ENCODE measurements at places on chromosomes 2 and 18. TPM values are rescaled to one million over a fixed set of nuclear protein-coding genes. Genes with fewer than 3 reads are reported as not detected.

HOXD4 gene
- not detected for total RNA-seq

BMP10 gene
- not detected for total RNA-seq

SERPINB13 gene
- total RNA-seq: not detected

HRH4 gene
- not detected for total RNA-seq

GAD1 gene
- total RNA-seq: 58.2 TPM

CCDC88A gene
- 388 TPM for total RNA-seq

FKBP1B gene
- total RNA-seq: 60.0 TPM

COLEC11 gene
- total RNA-seq: 0.78 TPM

DNA sequence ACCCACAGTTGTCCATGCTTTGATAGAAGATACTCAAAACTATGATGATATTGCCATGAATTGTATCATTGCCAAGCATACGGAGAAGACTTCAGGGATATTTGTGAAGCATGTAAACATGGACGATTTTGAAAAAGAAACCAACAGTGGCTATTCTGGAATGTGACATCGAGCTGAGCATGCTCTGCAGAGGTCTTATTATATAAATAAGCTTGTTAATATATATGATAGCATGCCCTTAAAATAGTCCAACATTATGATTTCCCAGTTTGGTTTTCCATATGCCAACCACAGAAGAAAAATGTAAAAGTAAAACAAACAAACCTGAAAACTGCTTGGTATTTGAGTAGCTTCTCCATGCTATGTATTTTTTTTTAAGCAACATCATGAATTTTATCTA lies 159.1 kb downstream of the LNPK start:
- DNase-seq: no peak

GRCh38 chr2:241987726-241988125 lies 118.2 kb downstream of the RTP5 start:
- no peak for DNase-seq

- DNase-seq: no peak
Observed at GRCh38 chr2:12720754-12721378, 4.1 kb downstream of the TRIB2 start.

DNA sequence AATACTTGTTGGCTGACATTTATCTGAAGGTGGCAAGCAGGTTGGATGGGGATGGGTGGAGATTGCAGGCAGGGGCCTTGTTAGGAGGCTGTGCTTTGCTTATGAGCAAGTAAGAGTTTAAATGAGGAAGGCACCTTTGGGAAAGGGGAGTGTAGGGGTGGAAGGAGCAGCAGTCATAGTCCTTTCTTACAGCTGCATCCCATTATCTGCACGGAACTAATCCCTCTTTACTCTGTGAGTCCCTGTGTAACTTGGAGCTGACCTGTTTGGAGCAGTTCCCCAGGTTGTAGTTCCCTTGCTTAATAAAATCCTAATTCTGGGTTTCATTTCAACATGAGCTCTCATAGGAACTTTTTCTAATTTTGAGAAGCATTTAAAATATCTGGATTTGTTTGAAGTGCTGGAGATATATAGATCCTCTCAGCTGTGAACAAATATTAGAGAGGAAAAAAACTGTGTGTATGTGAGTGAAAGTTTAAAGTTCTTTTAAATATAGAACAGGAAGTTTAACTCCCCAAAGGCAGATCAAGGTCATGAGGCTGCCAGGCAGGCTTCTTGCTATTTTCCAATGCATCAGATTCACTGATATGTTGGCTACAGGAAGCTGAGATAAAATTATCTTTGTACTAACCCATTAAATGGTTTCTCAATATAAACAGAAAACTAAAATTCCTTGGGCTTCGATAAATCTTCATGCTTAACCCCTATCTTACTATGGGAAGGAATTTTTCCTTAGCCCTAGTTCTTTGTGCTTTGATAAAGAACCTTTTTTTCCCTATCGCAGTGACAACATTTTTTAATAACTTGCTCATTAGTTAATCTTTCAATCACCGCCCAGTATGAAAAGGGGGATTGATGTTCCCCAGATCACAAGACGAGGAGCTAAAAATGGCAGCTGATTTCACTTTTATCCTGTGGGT lies 104.6 kb upstream of the EML6 start:
- no peak for DNase-seq

DNA sequence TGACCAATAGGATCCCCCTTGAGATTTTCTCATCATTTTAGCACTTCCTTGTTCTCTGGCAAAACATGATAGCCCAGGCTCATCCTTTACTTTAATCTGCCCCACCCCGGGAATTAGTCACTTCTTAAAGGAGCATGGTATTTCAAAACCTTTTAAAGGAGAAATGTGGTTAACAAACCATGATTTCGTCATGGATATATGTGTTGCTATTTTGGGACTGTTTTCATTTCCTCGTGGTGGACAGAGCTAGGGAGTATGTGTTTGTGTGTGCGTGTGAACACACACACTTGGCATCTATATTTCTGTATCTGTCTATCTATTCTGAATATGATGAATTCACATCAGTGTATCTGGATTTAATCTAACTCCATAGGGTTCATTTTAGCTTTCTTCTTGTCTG lies 128.1 kb downstream of the BIRC6 start:
- DNase-seq: no peak

DNA sequence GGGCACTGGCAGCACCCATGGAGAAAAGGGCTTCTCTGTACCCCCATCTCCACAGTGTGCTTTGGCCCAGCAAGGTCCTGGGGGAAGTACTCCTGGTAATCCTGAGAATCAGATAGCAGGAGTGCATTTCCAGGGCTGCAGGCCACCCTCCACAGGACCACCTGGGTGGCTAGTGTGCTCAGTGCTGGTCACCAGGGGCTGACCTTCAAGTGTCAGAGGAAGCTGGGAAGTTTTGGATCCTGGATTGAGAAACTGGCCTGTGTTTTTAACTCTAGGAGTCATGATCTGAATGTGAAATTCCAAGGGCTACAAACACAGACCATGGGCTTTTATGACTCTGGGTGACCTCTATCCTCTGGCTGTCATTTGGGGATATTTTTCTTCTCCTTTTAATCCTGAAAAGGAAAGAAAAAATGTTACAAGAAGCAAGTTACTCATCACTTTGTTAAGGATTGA lies 9.3 kb downstream of the RHOB start:
- no peak for DNase-seq

DNA sequence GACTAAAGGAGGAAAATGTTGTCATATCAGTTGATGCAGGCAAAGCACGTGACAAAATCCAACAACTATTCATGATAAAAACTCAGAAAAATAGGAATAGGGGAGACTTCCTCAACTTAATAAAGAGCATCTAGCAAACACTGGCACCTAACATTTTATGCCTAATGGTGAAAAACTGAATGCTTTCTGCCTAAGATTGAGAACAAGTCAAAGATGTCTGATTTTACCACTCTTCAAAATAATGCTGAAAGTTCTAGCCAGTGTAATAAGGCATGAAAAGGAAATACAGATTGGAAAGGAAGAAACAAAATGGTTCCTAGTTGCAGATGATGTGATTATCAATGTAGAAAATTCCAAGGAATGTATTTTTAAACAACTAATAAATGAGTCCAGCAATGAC lies 58.4 kb downstream of the SMAD4 start:
- DNase-seq: no peak

GRCh38 chr2:109214651-109215371 lies 85.8 kb downstream of the SH3RF3 start:
- no peak for DNase-seq

- no peak for DNase-seq
Observed at GRCh38 chr2:120473522-120474271, 127.8 kb downstream of the INHBB start.

GRCh38 chr2:122206101-122206500 lies 450.6 kb downstream of the TSN start:
- no peak for DNase-seq

DNA sequence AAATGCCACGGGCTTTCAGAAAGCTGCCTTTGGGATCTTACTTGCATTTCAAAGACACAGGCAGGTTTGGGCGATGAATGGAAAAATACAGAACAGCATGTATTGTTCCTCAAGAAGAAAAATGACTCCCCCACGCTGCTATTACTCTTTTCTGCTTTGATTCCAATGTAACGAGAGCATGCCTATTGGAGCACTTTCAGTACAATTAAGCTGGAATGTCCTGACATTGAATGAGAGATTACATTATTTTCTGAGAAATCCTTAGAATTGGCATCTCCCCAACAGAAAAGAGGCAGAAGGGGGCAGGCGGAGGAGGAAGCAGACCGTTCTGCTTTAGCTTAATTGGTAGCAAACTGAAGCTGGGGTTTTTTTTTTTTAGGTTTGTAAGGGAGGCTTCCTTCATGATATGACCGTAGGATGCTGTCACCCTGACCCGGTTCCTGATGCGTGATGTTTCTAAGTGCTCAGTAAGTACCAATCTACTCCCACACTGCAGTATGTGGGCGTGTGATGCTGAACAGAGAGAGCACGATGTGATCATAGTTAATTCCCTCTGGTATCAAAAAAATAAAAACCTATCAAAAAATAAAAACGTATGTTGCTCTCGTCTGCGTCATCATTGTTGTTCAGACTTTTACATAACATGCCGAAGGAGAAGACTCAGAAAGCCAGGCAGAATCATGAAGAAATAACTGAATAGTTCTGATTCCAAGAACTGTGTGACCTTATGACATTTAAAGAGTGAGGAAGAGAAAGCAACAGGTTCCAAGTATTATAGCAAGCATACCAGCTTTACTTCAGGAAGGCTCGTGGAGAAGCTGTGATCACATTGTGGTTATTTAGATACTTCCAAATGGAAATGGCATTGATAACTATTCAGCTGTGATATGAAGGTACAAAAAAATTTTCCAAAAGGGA lies 40.5 kb downstream of the LONRF2 start:
- no peak for DNase-seq
